ENCODE measurements at places on chromosomes 4 and X.

DNA sequence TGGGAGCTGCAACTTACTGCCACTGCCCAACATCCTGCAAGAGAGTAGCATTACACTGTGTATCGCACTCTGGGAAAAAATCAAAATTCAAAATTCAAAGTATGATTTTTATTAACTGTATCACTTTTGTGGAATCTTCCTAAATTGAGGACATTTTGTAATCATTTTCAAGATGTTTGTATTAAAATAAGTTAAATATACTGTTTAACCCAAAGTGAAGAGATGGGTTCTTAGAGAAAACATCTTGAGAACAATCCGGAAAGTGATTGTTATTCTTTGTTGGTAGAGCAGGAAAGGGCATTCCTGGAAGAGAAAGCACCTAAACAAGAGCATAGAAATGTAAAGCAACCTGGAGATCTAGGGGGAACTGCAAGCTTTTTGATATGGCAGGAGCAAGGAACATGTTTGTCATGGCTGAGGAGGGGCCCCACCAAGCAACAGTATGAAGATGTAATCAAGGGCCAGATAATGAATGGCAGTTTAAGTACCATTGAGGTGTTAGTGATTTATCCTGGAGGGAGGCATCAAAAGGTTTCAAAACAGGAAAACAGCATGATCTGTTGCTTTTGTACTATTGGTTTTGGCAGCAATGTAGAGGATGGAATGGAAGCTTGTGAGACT is 14.1 kb upstream of the SEC24D start:
- no peak for DNase-seq

DNA sequence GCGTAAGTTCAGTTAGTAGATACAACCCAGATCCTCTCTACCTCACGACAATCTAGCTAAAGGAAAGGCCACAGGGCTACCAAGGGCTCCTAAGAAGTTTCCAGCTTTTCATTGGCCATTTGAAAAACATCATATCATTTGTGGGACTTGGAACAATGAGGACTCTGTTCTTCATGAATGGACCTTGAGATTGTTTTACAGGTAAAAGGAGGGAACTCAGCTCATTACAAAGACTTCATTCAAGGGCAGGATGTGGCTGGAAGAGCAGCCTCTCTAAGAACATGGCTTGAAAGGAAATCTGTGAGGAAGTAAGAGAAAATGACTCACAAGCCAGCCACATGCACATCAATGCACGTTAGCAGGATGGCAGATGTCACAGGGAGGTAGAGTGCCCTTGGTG is 105.9 kb upstream of the SLC7A11 start:
- DNase-seq = no peak

DNA sequence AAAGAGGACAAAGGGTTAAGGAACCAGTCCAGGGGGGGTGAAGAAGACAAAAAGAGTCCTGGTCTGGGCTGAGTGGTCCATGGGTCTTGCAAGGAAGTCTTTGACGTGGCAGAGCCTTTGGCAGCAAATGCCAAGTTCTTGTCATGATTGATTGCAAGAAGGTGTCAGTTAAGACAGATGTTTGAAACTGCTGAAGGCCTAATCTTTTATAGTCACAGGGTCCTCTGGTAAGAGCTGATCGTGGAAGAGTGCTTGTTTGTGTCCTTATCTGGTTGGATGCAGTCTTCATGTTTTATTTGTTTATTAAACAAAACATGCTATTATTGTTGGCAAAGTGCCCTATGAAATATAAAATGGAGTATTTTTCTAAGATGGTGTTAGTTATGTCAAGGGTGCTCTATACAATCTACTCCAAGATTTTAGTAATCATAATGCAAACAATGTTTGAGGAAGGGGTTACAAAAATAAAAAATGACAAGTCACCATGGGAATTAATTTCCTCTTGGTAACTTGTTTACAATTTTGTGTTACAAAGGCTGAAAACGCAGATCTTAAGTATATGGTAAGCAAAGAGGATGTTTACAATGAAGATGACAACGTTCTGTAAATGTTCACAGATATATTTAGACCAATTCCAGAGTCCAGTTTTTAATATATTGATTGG is 85.9 kb downstream of the MAGED4 start:
- no peak for DNase-seq

DNA sequence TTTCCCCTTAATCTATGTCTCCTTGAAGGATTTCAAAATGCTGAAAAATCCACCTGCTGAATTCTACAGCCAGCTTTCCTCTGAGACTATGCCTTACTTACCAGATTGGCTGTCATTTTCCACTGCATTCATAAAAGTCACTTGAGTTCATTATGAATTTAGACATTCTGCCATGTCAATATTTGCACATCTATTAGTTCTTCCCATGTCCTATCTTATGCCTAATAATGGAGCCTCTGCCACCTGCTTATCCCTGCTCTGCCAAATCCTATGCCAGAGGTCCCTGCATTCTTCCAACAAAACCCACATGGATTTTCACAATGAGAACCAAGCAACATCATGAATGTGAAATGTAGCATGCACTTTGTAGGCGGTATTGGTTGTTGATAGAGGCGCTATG is 42.6 kb downstream of the GASK1B start:
- DNase-seq = no peak

Measured in epithelial cell of proximal tubule (primary cell).